ENCODE measurements at places on chromosomes 4 and X.

GRCh38 chrX:1529328-1529727 is 7.7 kb downstream of the P2RY8 start:
- no peak for DNase-seq

DNA sequence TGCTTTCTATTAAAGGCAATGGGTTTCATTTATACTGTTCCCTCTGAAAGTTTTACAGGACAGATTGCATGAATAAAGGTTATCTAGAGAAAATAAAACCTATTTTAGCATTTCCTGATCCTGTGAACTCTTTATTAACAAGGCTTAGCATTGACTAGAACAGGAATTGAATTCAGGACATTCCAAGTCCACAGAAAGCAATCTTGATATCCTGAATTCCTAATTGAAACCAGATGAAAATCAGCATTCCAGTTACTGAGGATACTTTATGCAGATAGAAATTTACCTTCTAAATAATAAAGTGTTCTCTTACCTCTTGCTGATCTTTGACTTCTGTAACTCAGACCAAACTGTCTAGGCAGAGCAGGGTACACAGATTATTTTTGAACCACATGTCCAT is 151.4 kb downstream of the ZNF518B start:
- DNase-seq = no peak

GRCh38 chr4:165929662-165930061 is 56.6 kb downstream of the TLL1 start:
- DNase-seq = no peak

- no peak for DNase-seq
Measured at GRCh38 chrX:22526339-22526738, 253.6 kb downstream of the CBLL2 start.

DNA sequence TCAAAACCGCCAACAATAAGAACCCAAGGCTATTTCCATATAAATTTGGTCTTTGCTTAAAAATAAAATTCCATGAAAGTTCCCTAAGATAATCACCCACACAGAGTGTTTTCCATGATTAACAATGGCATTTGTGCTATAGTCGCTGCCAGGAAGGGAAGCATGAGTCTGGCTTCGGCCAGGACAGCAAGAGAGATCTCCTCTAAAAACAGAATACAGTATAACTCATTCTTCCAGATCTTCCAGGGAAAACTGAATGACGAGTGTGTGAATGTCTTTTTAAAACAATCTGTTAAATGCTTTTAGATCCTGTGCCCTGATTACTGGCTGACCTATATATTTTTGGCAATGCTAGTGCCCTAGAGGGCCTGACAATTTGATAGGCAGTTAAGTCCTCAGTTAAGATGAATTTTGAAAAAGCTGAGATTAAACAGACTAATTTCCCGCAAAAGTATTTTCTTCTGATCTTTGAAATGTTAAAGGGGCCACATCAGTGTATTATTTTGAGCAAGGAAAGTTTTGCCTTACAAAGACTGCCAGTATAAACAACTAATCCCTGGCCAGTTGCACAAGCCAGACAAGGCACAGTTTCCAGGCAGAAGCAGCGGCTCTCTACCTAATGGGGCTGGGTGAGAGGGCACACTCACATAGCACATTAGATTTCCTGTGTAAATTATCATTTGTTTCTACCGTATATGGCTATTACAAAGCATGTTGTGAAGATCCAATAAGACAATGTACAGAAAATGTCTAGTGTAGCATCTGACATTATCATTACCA is 127.3 kb downstream of the DCHS2 start:
- DNase-seq = no peak

- DNase-seq = no peak
Measured at GRCh38 chr4:152784490-152785350, 5.0 kb downstream of the ARFIP1 start.

DNA sequence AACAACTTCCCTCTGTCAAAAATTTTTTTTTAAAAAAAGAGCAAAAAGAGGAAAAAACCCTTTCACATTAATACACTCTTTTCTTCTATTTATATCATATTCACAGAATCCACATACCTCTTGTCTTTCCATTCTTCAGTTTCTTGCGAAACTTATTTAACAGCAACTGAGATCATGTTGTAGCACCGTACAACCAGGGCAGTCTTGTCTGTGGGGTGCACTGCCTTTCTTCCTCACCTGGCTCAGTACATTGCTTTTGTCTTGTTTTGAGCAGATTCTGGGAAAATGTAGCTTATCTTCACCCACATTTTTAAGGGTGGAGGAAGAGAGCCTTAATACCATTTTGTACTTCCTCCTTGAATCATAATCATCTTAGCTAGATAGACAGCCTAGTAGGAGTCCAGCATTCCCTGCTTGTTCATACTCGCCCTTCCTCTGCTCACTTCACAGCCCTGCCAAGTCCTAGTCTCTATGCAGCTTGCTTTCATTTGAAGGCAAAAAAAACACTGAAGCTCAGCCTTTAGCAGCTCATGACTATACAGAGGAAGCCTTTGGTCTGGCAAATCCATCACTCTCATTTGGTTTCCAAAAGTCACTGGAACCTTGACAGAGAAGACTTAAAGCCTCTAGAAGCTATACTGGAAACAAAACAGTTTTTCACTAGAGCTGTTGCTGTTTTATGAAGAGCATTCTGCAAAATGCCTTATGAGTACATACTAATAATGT is 140.6 kb upstream of the BANK1 start:
- DNase-seq = no peak

Measured in BJ (cell line).